ENCODE measurements at places on chromosomes 12 and 14.

DNA sequence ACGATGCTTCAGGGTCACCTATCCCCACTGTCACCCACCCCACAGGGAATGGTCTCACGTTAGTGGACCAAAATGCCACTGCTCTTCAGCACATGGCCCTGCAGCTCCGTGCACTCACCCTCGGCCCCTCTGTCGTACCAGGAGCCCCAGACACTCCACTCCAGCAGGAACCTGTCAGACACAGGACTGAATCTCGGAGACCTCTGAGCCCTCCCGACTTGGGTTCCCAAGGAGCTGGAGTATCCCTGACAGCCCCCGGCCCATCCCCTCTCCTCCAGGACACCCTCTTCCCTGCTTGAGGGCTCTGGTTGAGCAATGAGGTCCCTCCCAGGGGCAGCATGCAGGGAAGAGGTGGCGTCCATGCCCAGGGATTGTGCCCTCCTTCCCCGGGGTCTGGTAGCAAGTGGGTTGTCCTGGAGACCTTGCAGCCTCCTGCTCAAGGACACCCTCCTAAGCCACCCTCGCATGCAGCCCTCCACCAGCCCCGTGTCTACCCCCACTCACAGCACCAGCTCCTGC lies 20.4 kb upstream of the LRTM2 start:
- peak; percentile 59 for DNase-seq

- peak; percentile 52 for DNase-seq
Measured at GRCh38 chr14:101069666-101070362, 166.3 kb upstream of the RTL1 start.

DNA sequence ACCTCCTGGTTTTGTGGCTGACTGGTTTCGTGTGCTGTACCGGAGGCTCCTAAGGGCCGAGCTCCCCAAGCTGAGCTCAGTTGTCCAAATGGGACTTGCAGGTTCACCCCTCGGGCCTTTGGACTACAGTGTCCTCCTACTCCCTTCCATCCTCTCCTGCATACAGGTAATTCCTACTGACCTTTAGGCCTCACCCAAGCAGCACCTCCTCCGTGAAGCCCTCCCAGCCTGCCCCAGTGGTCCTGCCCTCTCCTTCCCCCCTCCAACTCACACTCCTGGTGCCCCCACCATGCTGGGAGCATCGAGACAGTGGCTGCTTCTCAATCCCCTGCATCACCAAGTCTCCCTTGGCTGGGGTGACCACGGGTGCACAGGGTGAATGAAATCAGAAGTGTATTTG lies 27.1 kb upstream of the YY1 start:
- no peak for DNase-seq

GRCh38 chr12:33587354-33587753 lies 147.7 kb upstream of the SYT10 start:
- DNase-seq = no peak

DNA sequence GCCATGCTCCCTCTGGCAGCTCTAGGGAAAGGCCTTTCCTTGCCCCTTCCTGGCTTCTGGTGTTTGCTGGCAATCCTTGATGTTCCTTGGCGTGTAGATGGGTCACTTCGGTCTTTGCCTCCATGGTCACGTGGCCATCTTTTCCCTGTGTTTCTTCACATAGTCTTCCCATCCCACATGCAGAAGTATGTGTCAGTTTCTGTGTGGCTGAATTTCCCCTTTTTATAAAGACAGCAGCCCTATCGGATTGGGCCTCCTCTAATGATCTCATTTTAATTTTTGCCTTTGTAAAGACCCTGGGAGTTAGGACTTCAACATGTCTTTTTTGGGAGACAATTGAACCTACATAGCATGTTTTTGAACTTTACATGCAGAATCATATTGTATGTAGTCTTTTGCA lies 107.2 kb upstream of the FGD4 start:
- DNase-seq = no peak

Measured in type B pancreatic cell (in vitro differentiated cells).